GM23338 (cell line): ENCODE measurements at places on chromosomes 4 and X. TPM values are rescaled to one million over a fixed set of nuclear protein-coding genes. Genes with fewer than 3 reads are reported as not detected.

DNA sequence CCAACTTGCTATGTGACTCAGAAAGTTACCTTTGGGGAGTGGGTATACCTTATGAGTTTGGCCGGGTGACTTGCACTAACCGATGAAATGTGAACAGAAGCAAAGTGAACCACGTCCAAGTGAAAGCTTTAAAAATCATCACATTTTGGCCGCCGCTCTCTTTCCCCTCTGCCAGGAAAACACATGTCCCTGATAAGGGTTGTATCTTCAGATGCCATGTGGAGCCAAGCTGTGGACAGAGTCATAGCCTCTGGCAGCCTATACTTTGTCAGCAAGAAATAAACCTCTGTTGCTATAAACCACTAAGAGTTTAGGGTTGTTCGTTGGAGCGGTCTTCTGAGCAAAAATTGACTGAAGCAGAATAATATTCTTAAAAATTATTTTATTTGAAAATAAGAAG, 92.3 kb downstream of the PRDM5 start:
- no peak for DNase-seq

DNA sequence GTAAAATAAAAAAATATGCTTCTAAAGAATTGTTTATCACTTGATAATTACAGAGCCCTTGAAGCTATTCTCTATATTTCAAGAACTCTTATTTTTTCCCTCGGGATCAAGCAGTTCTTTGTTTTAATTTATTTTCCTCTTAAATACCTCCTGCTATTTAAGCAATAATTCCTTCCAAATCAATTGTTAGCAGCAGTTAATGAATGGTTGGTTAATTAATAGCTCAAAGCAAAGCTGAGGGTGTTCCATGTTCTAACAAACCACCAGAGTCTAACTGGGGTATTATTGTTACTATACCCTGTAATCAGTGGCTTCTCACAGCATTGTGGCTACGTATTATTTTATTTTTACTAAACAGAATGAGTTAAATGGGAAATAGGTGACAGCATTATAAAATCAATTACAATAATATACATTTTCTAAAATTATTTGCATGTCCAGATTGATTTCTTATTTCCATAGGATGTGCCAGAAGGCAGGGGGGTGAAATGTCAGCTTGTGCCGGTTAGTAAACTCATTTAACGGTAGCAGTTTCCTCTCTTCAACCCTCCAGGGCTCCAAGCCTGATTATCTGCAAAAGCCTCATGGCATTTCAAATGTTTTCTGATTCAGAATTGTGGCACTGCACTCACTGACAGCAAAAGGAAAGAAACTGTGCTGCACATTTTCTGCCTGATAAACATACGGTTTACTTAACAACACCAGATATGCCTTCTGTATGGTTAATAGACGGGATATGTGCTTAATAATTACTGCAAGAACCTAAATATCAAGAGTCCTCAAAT, 286.9 kb upstream of the EMCN start:
- DNase-seq = no peak

DNA sequence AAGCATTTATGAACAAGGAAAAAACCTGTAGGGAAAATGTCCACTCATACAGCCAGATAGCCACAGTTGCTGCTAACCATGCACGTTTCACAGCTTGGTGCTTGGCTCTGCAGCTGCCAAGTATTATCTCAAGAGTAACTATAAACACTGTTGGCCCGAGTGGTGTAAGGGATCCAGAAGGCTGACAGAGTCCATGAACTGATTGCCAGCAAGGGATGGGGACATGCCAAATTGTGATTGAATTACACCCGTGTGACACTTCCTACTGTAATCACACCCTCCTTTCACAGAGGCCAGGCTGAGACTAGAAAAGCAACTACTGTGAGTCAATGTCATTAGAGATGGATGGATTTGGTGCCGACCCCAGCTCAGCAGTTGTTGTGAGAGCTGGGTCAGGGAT, 223.9 kb upstream of the ANKRD50 start:
- no peak for DNase-seq

DNA sequence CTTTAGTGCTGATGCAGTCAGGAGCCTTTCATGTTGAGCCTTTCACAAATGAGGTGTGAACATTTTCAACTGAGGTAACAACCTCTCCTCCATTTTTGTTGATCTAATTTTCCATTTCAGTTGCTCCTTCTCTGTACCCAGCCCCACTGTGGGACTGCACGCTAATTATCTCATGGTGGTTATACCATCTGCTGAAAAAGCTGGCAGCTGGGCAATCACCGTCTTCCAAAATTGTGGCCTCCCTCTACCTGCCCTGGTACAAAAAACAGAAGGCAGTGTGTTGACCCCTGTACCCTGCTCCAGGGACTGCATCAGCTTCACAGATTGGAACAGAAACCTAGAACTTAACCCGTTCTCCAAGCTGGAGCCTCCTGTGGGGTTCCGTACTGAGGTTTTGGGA, 72.4 kb upstream of the LONRF3 start:
- DNase-seq = no peak

The CXCL11 gene
- 0.23 and 1.9 TPM in 2 replicates for total RNA-seq

The PRPS2 gene
- total RNA-seq = 39.9 and 46.4 TPM in 2 replicates

The RPL36A gene
- 901 and 2,255 TPM in 2 replicates for total RNA-seq

The GYPB gene
- not detected in 2 replicates for total RNA-seq
